ENCODE measurements at places on chromosomes 6 and 20. TPM values are rescaled to one million over a fixed set of nuclear protein-coding genes. Genes with fewer than 3 reads are reported as not detected.

- no peak for DNase-seq
- H3K27ac ChIP-seq, result no peak overlapping the region
- no peak overlapping the region for H3K4me3 ChIP-seq
- no peaks in the 10 kb centered on the region for H3K27me3 ChIP-seq
- no peaks in the 10 kb centered on the region for H3K4me1 ChIP-seq
- H3K36me3 ChIP-seq, result no peaks in the 10 kb centered on the region
Observed at GRCh38 chr6:2387445-2387844, 142.0 kb upstream of the GMDS start.

GRCh38 chr20:16810216-16810615 is 62.1 kb downstream of the OTOR start:
- no peak overlapping the region for H3K27ac ChIP-seq
- H3K27me3 ChIP-seq, result no peaks in the 10 kb centered on the region
- no peaks in the 10 kb centered on the region for H3K4me1 ChIP-seq
- DNase-seq, result peak; percentile 78
- H3K36me3 ChIP-seq, result no peaks in the 10 kb centered on the region
- no peak overlapping the region for H3K4me3 ChIP-seq

DNA sequence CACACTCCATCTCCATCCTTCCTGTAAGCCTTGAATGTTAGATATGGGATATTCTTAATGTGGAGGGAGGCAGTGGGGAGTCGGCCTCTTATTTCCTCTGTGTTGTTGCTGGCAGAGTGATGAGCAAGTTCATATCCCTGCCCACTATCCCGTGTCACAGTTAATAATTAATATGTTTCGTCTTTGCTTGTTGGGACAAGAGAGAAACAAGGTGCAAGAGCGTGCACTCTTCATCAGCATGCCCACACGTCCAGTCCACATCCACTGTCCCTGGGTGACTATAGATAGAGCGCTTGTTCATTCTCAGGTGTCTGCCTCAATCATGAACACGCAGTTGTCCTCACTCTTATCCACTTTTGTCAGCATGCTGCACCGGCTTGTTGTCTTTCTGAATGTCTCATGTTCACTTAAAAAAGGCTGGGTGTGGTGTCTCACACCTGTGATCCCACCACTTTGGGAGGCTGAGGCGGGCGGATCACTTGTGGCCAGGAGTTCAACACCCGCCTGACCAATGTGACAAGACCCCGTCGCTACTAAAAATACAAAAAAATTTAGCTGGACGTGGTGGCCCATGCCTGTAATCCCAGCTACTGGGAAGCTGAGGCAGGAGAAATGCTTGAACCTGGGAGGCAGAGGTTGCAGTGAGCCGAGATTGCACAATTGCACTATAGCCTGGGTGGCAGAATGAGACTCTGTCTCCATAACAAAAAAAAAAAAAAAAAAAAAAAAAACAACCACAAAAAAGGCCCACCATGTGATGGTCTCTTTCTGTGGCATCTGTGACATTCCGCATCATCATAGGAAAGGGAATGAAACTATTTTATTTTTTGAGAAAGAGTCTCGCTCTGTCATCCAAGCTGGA is 34.2 kb downstream of the PPP1R3G start:
- H3K27me3 ChIP-seq, result no peaks in the 10 kb centered on the region
- no peak for DNase-seq
- no peaks in the 10 kb centered on the region for H3K36me3 ChIP-seq
- H3K4me3 ChIP-seq, result no peak overlapping the region
- H3K4me1 ChIP-seq, result no peaks in the 10 kb centered on the region

DNA sequence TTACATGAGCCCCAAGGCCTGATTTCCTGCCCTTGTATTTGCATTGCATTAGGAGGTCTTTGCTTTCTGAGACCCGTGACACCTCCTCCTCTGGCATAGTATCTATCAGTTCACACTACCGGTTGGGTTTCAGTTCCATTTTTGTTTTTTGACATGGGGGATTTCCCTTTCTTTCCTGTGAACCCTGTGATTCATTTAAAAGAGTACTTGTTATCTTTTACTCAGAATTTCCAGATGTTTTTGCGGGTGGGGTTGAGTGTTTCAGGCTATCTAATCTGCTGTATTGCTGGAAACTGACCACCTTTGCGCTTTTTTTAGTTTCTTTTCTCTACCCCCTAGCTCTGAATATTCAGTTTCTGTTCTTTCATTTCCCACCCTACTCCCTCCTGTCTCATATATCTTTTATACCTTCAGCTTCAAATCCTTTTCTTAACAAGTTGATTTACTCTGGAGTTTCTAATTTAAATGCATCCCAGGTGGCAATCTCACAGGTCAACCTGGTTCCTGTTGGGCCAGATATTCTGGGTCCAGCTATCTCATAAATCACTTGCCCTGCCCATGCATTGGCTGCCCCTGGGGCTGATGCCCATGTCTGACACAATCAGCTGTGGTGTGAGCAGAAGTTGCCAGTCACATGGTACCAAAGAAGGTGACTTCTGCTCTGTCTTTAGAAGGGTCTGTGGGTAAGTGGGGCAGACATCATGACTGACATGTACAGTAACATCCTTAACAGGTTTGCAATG is 14.3 kb upstream of the NCOA3 start:
- peaks cover 4% of the 10 kb centered on the region for H3K27me3 ChIP-seq
- no peaks in the 10 kb centered on the region for H3K36me3 ChIP-seq
- no peak for DNase-seq
- no peak overlapping the region for H3K4me3 ChIP-seq
- no peaks in the 10 kb centered on the region for H3K4me1 ChIP-seq

GRCh38 chr6:107555449-107555848 is 65.5 kb downstream of the SOBP start:
- no peaks in the 10 kb centered on the region for H3K4me1 ChIP-seq
- no peaks in the 10 kb centered on the region for H3K36me3 ChIP-seq
- no peak overlapping the region for H3K27ac ChIP-seq
- no peak for DNase-seq
- no peak overlapping the region for H3K4me3 ChIP-seq

DNA sequence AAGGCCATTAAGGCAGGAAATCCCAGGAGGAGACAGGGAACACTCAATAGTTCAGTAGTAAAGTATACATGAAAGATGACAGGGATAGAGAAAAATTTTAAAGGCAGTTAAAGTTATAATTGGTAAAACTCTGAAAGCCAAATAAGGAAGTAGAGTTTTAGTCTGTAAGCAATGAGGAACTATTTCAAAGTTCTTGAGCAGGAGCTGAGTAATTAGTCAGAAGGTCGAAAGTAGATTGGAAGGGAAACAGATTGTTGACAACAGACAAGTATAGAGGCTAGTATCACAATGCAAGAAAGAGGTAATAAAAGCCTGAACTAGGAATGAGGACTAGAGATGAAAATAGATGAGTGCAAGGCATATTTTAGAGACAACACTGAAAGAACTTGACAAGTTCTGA is 150.3 kb downstream of the CDK19 start:
- no peaks in the 10 kb centered on the region for H3K27me3 ChIP-seq
- H3K36me3 ChIP-seq, result no peaks in the 10 kb centered on the region
- no peak overlapping the region for H3K27ac ChIP-seq
- DNase-seq, result no peak
- no peaks in the 10 kb centered on the region for H3K4me1 ChIP-seq

GRCh38 chr6:22582417-22583205 is 13.2 kb downstream of the HDGFL1 start:
- no peak overlapping the region for H3K27ac ChIP-seq
- no peaks in the 10 kb centered on the region for H3K4me1 ChIP-seq
- no peak overlapping the region for H3K4me3 ChIP-seq
- DNase-seq, result no peak
- H3K27me3 ChIP-seq, result no peaks in the 10 kb centered on the region

- H3K4me3 ChIP-seq, result no peak overlapping the region
- no peaks in the 10 kb centered on the region for H3K36me3 ChIP-seq
- no peaks in the 10 kb centered on the region for H3K27me3 ChIP-seq
- H3K4me1 ChIP-seq, result peaks cover 17% of the 10 kb centered on the region
- no peak for DNase-seq
- no peak overlapping the region for H3K27ac ChIP-seq
Observed at GRCh38 chr6:9484686-9485085, 930.2 kb downstream of the TFAP2A start.

GRCh38 chr6:164396071-164397047 is 913.0 kb downstream of the C6orf118 start:
- peaks cover 7% of the 10 kb centered on the region for H3K4me1 ChIP-seq
- H3K36me3 ChIP-seq, result no peaks in the 10 kb centered on the region
- H3K27ac ChIP-seq, result no peak overlapping the region
- peak; percentile 18 for DNase-seq

DNA sequence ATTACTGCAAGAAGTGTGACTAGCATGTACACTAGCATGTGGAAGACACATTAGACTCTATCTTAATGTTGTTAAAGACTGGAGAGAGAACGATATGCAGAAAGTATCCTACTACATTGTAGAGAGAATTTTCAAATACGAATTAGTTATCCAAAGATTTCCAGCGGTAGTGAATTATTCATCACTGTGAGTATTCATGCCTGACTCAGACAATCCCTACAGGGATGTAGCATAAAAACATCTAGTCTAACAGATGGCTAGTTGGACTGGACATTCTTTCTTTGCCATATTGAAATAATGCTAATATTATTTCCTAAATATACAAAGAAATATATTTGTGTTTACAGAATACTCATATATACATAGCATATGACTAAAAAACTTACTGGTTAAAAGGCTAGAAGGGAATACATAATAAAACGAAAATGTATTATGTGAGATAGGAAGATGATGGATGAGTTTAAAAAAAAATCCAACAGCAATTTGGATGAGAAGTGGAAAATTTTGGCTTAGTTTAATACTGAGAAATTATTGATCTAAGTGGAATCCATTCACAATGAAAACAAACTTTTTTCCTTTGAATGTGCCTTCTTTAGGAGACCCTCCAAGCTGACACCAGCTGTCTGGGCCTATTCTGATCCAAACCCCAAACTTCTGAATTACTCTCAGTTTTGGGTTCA is 580.7 kb downstream of the RFPL4B start:
- H3K4me1 ChIP-seq, result peaks cover 9% of the 10 kb centered on the region
- H3K4me3 ChIP-seq, result no peak overlapping the region
- no peaks in the 10 kb centered on the region for H3K36me3 ChIP-seq
- no peaks in the 10 kb centered on the region for H3K27me3 ChIP-seq

- peaks cover 13% of the 10 kb centered on the region for H3K36me3 ChIP-seq
- H3K4me3 ChIP-seq, result no peak overlapping the region
- DNase-seq, result no peak
- H3K27me3 ChIP-seq, result no peaks in the 10 kb centered on the region
- no peak overlapping the region for H3K27ac ChIP-seq
Observed at GRCh38 chr6:37362101-37362828, 8.5 kb downstream of the RNF8 start.

DNA sequence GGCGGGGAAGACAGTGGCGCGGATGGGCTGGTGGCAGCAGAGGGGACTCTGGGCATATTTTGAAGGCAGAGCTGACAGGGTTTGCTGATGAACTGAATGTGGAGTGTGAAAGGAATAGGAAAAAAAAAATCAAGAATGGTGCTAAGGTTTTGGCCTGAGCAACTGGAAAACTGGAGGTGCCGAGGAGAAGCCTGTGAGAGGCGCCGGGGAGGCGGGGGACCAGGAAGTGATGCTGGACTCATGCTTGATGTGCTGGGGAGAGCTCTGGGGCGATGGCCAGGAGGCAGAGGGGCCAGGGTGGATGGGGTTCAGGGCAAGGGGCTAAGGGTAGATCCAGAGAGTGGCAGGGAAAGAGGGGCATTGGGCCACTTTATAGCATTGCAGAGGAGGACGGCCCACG is 55.8 kb downstream of the SULF2 start:
- H3K4me1 ChIP-seq, result no peaks in the 10 kb centered on the region
- H3K27me3 ChIP-seq, result no peaks in the 10 kb centered on the region
- no peaks in the 10 kb centered on the region for H3K36me3 ChIP-seq
- no peak overlapping the region for H3K4me3 ChIP-seq

GRCh38 chr20:57480444-57481160 is 44.3 kb downstream of the CTCFL start:
- H3K36me3 ChIP-seq, result no peaks in the 10 kb centered on the region
- no peaks in the 10 kb centered on the region for H3K4me1 ChIP-seq
- H3K27ac ChIP-seq, result no peak overlapping the region
- H3K4me3 ChIP-seq, result no peak overlapping the region

GRCh38 chr20:41889126-41889843 is 271.1 kb upstream of the CHD6 start:
- H3K4me1 ChIP-seq, result no peaks in the 10 kb centered on the region
- no peak for DNase-seq
- H3K27me3 ChIP-seq, result no peaks in the 10 kb centered on the region
- no peaks in the 10 kb centered on the region for H3K36me3 ChIP-seq
- H3K27ac ChIP-seq, result no peak overlapping the region
- H3K4me3 ChIP-seq, result no peak overlapping the region

DNA sequence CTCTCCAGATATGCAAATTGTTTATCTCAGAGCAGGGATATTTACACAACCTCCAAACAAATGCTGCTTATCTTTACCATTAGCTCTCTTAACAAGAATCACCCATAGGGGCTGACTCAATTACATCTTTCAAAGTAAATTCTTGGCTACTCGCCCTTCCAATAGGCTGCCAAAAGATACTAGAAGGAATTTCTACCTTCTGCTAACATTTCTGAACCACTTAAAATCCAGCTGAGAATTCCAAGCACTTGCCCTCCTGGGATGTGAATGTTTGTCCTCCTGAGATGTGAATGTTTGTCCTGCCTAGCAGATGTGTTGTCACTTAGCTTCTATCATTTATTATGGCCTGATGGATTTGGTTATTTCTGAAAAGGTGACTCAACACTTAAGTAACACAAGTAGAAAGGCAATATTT is 388.0 kb downstream of the GJA1 start:
- peak; percentile 87 for DNase-seq
- H3K27me3 ChIP-seq, result no peaks in the 10 kb centered on the region
- H3K27ac ChIP-seq, result peak overlapping the region; percentile 56
- peaks cover 23% of the 10 kb centered on the region for H3K4me1 ChIP-seq

GRCh38 chr6:51323056-51323455 is 504.4 kb downstream of the TFAP2B start:
- H3K27me3 ChIP-seq, result no peaks in the 10 kb centered on the region
- no peaks in the 10 kb centered on the region for H3K36me3 ChIP-seq
- H3K4me3 ChIP-seq, result no peak overlapping the region

GRCh38 chr6:151765444-151765886 is 42.0 kb upstream of the ESR1 start:
- no peak overlapping the region for H3K27ac ChIP-seq
- DNase-seq, result peak; percentile 85
- H3K27me3 ChIP-seq, result no peaks in the 10 kb centered on the region
- no peaks in the 10 kb centered on the region for H3K36me3 ChIP-seq

GRCh38 chr6:155328539-155329459 is 14.5 kb upstream of the TFB1M start:
- no peaks in the 10 kb centered on the region for H3K36me3 ChIP-seq
- no peak for DNase-seq
- H3K27ac ChIP-seq, result no peak overlapping the region
- peaks cover 3% of the 10 kb centered on the region for H3K4me1 ChIP-seq

GRCh38 chr20:53660947-53661381 is 67.3 kb upstream of the ZNF217 start:
- no peak overlapping the region for H3K27ac ChIP-seq
- H3K4me3 ChIP-seq, result no peak overlapping the region
- H3K36me3 ChIP-seq, result no peaks in the 10 kb centered on the region

- no peak for DNase-seq
- peaks cover 14% of the 10 kb centered on the region for H3K4me1 ChIP-seq
- H3K4me3 ChIP-seq, result no peak overlapping the region
- no peak overlapping the region for H3K27ac ChIP-seq
- no peaks in the 10 kb centered on the region for H3K27me3 ChIP-seq
Observed at GRCh38 chr6:128149796-128150195, 248.9 kb upstream of the THEMIS start.

MRAP2 gene
- 0.20 TPM for total RNA-seq

SAMD5 gene
- 0.93 TPM for total RNA-seq

DZANK1 gene
- 3.0 TPM for total RNA-seq

MLIP gene
- 0.55 TPM for total RNA-seq

PPP1R18 gene
- 156 TPM for total RNA-seq

LAMP5 gene
- 2.3 TPM for total RNA-seq

PLAGL1 gene
- total RNA-seq, result 20.3 TPM

PGC gene
- total RNA-seq, result not detected

XKR7 gene
- total RNA-seq, result 0.36 TPM

All from astrocyte (in vitro differentiated cells and primary cell).